ENCODE measurements at places on chromosomes 7 and 10. TPM values are rescaled to one million over a fixed set of nuclear protein-coding genes. Genes with fewer than 3 reads are reported as not detected.

CALHM3 gene
- total RNA-seq, result not detected

POM121C gene
- total RNA-seq, result 50.3 TPM

DNA sequence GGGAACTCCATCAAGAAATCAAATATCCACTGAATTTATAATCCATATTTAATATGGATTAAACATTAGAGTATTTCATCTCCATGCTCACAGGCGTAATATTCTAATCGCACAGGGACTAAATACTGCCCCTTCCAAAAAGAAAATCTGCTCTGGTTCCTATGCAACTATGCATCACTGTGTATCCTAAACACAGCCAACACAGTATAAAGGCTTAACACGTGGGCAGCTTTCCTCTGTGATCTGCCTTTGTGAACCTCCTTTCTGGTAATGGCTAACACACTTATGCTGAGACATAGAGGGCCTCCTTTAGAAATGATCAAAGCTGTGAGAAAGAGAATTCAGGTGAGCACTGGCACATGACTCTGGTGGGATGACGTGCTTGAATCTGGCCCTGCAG is 110.2 kb downstream of the RAB11FIP2 start:
- DNase-seq, result no peak

DNA sequence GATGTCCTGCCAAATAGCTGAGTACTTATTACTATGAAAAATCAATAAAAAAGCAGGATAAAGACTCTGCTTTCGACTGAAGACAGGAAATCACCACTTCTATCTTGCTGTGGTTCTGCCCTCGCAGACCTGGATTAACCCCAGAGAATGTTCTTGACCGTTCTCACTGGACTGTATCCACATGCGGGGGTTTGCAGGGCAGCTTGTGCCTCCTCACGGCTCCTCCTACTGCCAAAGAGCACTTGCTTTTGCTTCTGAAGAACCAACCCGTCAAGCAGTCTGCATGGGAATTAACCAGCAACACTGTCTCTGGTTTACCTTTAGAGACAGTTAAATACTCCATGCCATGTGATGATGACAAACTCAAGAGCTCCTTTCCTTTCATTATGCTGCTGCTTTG is 184.0 kb downstream of the GFRA1 start:
- DNase-seq, result no peak

VWDE gene
- total RNA-seq, result 0.11 TPM

DNA sequence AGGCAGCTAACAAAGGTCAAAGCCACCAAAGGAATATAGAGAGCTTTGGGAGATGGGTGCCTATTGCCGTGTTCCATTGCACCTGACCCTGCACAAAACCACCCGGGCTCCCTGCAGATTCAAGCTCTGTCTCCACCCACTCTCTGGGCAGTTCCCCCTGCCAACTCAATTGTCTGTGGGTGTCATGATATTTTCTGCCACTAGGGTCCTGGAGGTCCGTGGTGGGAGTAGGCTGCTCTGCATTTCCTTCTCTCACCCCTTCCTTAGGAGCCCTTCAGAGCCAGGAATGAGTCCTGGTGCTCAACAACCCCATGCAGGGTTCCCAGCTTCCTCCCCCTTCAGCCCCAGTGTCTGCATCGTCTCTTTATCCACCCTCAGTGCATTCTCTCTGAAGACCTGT is 34.1 kb downstream of the PNLIPRP2 start:
- no peak for DNase-seq

DNA sequence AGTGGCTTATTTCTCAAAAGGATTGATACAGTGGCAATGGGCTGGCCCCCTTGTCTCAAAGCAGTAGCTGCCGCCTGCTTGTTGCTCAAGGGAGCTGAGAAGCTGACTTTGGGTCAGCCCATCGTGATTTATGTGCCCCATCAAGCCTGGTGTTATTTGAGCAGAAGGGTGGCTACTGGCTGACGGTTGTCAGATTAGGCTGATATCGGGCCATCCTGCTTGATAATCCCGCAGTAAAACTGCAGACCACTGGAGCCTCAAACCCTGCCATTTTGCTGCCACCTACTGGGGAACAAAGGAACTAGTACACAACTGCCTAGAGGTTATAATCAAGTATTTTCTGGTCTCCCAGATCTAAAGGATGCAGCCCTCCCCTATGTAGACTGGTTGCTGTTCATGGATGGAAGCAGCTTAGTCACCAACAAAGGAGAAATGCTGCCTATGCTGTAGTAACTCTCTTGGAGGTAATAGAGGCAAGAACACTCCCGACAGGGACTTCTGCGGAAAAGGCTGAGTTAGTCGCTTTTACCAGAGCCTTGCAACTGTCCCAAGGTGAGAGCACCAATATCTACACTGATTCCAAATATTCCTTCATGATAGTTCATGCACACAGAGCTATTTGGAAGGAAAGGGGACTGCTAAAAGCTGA is 65.9 kb upstream of the ZNF92 start:
- peak; percentile 68 for DNase-seq

DNA sequence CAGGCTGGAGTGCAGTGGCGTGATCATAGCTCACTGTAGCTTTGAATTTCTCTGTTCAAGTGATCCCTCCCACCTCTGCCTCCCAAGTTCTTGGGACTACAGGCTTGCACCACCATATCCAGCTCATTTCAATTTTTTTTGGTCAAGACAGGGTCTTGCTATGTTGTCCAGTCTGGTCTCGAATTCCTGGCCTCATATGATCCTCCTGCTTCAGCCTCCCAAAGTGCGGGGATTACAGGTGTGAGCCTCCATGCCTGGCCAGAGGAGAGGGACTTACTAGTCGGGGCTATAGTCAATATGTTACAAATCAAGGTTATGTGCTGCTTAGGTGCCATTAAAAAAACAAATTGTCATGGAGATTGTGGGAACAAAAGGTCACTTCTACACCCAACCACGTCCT is 105.3 kb upstream of the GALNT17 start:
- no peak for DNase-seq

DNA sequence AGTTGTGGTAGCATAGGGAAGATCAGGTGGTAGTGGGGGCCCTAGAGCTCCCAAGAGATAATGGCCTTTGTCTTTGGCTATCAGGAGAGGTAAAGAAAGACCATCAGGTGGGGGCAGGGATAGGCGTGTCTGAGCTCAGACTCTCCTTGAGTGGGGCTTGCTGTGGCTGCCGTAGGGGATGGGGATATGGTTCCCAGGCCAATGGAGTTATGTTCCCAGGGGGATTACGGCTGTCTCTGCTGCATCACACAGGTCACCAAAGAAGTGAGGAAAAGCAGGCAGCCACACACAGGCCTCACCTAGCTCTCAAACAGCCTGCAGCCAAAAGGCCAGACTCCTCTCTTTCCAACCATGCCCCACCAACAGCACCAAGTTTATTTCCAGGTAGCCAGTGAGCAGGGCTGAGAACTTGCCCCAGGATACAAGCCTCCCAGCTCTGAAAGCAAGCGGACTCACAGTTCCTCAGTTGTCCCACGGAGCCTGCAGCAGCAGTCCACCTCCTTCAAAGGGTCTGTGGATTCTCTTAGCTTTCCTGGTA is 37.6 kb upstream of the C1QL3 start:
- DNase-seq, result no peak

NPY gene
- not detected for total RNA-seq

DNA sequence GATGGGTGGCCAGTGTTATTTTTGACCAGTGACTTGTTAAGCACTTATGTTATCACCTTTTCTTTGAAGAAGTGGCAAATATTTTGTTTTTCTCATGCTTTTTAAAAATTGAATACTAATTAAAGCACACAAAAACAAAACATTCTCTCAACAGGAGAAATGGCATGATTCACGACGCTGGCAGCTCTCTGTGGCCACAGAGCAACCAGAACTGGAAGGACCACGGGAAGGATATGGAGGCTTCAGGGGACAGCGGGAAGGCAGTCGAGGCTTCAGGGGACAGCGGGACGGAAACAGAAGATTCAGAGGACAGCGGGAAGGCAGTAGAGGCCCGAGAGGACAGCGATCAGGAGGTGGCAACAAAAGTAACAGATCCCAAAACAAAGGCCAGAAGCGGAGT is 6.2 kb upstream of the KIFBP start:
- no peak for DNase-seq
